ENCODE measurements at places on chromosomes 6 and 20.

DNA sequence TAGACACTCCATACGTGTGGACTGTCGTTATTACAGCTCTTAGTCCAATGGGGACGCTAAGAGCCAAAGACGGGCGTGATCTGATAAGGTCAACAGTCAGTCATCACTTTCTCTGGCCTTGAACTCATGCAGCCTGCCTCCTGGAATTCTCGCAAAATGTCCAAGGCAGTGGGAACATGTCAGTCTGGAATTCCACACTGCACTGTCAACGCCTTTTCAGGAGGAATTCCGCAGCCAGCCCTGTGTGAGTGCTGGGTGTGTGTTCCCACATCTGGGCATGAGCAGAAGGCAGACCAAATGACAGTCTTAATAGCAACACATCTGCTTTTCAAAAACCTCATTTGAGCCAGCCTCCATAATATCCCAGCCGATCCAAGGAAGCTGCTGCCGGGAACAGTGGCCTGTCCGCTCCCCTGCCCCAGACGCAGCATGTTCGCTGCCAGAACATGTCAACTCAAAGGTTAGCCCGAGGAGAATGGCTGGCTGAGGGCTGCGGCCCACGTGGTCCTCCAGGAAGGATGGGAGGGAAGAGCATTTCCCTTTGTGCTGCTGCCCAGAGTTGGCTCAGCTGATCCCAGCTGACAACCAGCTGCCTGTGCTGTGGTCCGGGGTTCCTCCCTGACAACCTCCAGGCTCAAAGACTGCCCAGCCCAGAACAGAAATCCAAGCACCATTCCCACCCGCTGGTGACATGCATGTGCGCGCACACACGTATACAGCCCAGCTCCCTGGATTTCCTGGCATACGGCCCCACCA, 103.1 kb downstream of the SULF2 start:
- no peak for DNase-seq

- no peak for DNase-seq
These were observed 2.5 kb upstream of the SRC start for GRCh38 chr20:37343212-37343993.

DNA sequence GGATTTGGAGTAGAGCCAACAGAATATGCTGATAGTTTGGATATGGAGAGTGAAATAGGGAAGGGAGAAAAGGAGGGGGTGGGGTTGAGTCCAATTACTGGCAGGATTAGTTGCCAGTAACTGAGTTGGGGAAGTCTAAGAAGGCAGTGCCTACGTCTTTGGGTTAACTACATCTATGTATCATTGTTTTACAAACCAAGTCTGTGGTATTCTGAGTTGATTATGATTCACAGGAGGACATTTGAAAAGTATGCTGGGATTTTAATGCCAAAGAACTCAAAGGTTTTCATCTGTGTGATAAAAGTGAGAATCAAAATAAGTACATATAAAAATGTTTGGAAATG, 14.7 kb downstream of the DSE start:
- DNase-seq: no peak

- no peak for DNase-seq
These were observed 79.7 kb downstream of the MMS22L start for GRCh38 chr6:97203343-97203742.

GRCh38 chr6:138663892-138664291, 109.7 kb upstream of the CCDC28A start:
- no peak for DNase-seq

DNA sequence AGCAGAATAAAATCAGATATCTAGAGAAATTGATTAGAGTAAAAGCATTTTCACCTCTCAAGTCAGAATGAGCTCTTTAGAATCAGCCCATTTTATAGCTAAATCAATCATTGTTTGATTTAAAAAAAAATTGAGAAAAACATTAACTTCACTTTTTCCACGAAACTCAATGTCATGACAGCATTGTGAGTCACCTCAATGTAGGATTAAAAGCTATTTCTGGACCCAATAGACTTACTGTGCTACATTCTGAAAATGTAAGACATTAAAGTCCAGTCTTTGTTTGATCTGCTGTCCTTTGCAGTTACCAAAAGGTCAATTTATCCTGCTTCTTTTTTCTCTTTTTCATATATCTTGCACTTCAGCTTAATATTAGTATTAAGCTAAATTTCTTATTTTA, 519.4 kb upstream of the ZNF337 start:
- DNase-seq: no peak

DNA sequence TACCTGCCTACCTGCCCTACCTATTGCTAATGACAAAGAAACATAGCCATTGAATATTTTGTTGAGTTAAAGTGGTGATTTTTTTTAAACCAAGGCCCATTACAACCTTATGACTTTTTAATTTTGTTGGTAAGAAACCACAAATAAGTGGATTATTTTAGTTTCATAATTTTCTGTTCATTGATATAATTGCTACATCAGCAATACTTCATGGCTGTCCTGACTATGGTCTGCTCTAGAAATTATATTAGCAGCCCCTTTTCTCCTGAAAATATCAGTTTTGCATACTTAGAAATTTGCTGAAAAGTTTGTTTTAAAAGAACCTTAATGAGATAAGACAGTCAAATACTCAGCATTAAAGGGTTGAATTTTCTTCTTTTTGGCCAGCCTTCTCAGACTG, 106.5 kb downstream of the HIVEP1 start:
- DNase-seq: no peak

- DNase-seq: no peak
These were observed 52.7 kb downstream of the GNAS start for GRCh38 chr20:58905236-58905635.

DNA sequence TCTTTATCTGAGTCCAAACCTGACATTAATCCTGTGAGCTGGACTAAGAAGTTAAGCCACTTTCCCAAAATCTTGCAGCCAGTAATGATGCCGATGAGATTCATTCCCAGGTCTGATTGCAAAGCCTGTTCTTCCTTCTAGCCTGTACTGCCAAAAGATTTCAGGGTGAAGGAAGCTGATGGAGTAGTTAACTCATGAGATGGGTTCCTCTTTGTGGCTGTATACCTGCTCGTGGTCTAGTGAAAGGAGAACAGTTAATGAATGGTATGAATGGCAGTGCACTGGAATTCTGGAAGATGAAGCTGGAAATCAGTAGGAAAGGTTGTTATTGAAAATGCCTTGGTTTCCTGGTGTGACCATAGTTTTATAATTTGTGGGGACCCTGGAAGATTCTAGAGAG, 112.0 kb downstream of the FYN start:
- no peak for DNase-seq

- DNase-seq: no peak
These were observed 29.0 kb downstream of the MYLIP start for GRCh38 chr6:16157909-16158308.

DNA sequence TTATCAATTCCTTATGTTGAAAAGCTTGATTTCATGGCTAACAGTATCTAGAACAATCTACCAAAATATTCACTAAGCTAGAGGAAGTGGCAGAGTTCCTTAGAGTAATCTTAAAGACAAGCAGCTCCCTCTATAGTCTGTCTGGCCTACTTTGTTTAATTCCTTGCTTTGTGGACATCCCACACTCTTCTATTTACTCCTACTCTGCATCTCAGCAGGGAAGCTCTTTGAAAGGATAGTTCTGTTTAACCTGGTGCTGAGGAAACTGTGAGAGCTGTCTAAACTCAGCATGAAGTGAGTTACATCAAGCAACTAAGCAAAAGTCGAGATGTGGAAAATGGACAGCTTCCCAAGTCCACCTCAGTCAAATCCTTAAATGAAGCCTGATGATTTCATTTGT, 4.3 kb downstream of the REV3L start:
- DNase-seq: no peak

DNA sequence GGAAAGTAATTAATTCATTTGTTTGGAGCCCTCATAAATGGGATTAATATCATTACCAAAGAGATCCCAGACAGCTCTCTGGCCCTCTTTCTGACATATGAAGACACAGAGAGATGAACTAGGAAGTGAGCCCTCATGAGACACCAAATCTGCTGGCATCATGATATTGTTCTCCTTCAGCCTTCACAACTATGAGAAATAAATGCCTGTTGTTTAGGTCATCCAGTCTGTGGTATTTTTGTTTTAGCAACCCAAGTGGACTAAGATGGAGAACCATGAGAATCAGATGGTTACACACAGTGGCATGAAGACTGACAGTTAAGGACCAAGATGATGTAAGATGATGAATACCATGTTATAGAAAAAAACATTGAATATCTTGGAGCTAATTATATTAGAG, 16.9 kb upstream of the HBS1L start:
- no peak for DNase-seq

DNA sequence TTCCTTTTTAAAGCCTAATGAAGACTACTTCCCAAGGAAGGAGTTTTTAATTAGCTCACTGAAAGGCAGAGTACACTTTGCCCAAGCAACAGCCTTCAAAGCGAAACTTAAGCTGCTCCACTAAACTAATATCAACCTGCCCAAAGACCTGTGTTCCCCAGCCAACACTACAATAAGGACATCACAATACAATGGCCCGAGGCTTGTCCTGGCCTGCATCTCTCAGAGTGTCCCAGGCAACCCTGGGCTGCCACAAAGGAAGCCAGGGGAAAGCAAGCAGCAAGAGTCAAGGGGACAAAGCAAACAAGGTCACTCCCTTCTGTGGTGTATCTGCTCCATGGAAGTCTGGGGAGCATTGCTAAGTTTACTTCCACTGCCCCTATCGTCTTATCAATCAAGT, 52.3 kb downstream of the PIGU start:
- no peak for DNase-seq

DNA sequence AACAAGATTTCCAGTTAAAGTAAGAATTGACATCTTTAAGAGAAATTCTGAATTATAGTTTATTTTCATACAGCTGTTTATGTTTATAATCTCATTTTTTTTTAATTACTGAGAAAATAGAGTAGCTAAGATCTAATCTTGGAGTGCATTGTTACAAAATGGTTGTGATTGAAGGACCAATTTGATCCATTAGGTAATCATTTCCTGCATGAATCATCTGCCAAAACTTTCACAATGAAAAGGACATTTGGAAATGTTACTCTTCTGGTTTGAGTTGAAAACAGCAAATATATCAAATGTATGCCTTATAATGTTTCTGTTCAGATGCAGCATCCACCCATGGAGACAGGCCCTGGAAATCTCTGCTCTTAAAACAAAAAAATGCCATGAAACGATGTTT, 19.0 kb downstream of the TUBB2A start:
- DNase-seq: no peak

DNA sequence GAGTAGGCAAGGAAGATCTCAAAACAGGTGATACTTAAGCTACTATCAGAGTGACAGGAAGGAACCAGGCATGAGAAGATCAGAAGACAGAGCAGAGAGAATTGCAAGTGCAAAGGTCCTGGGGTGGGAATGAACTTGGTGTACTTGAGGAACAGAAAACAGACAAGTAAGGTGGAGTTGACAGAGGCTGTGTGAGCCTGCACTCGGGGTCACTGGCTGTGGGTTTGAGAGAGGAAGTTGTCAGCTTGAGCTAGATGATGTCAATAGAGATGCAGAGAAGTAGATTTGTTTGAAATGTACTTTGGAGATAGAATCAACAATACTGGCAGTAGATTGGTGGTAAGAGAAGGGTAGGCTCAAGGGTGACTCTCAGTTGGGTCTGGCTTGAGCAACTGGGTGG, 209.5 kb downstream of the CLIC5 start:
- DNase-seq: no peak

DNA sequence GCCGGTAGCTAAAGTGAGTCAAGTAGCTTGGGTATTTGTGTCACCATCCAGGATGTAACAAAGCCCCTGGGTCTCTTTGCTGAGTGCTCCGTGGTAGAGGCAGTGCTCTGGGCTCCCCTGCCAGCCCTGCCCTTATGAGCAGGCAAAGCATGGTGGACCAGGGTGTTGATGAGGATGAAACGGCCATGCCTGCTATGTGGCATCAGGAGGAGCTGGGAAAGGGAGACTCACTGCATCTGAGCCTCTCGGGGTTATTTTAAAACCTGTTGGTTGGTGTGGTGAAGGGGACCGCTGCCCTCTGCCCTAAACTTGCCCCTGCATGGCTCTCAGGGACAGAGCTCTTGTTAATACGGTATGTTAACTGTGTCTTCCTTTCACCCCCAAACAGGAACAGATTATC, 143.1 kb downstream of the DTNBP1 start:
- no peak for DNase-seq

DNA sequence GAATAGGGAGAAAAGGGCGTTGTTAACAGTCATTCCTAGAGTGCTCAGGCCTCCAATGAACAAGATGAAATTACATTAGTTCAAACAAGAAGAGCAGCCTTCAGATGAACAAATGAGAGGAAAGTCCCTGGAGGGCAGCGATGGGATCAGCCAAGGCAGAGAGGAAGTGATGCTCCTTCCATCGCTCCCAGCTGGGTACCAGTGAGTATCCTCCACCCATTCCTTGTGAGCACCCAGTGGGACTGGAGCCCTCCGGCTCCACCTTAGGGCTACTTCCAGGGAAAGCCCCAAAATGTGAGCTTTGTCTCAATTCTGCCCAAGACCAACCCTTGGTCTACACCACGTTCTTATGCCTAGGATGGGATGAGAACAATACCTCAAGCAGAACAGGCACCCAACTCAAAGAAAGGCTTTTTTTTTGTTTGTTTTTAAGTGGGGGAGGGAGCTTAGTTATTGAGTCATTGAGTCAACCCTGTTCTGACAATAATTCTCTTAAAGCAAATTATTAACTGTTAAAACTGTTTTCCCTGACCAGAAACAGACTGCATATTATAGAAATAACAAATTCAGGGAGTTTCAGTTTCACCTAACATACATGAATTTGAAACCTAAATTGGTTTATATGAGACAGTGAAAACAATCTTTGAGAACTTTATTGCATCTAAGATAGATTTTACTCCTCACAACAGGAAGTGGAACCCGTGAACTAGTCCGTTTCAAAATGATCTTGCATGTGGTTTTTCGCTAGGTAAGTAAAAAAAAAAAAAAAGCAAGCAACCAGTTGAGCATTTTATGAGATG, 106.9 kb downstream of the IPCEF1 start:
- DNase-seq: no peak

- no peak for DNase-seq
These were observed 657.5 kb downstream of the RFPL4B start for GRCh38 chr6:113004470-113005270.

GRCh38 chr20:33423141-33423834, 20.3 kb downstream of the SNTA1 start:
- DNase-seq: no peak
